ENCODE measurements at places on chromosomes 11 and 22.

DNA sequence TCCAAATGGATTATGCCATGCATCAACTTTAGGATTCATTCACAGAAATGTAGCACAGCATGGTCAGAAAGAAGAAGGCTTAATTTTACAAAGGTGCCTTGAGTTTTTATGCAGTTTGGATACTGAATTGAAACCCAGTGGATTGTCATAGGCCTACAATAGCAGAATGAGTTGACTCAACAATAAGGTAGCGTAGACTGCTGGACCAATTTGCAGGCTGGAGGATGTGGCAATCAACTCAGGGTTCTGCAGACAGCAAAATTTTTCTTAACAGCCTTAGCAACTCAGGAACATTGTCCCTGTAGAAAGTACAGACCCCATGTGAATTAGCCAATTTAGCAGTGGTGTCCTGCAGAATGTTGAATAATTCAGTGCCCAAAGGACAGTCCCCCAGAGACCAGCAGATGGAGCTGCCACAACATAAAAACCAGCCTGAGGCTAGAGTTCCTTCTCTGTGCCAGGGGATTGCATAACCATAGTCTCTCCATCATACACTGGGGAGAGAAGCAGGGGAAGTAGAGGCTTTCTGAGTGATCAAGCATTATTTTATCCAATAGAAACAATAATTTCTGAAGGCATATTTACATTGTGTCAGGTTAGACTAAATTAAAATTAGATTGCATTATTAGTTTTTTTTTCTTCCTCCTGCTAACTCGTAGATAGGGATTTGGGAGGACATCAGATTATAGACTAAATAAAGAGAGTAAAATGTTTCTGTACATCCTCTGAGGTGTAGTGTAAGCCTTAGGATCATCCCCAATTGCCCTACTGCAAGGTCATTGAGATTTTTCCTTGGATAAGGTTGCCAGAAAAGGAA is 20.3 kb upstream of the MRPL17 start:
- DNase-seq: no peak

GRCh38 chr22:50104141-50104544 is 14.3 kb downstream of the MOV10L1 start:
- no peak for DNase-seq

DNA sequence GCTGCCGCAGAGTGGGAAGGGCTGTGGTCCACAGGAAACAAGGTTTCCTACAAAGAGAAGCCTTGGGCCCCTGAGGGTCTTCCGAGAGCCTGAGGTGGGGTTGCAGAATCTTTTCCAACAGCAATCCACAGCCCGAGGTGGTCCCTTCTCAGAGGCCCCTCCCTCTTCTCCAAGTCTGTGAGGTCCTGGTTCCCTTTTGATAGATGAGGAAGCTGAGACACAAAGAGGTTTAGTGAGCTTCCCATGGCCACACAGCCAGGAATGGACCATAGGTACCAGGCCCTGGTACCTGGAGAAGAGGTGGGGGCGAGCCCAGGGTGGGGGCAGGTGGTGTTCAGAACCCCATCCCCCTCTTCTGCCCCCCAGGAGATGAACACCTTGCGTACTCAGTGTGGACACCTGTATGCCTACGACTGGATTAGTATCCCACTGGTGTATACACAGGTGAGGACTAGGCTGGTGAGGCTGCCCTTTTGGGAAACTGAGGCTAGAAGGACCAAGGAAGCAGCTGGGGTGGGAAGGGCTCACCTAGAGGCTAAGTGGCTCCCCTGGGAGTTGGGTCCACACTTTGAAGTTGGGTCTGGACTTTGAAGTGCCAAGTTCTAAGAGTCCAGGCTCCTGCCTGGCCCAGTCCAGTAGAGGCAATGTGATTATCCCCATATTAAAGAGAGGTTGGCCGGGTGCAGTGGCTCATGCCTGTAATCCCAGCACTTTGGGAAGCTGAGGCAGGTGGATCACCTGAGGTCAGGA is 7.0 kb downstream of the BEST1 start:
- DNase-seq: no peak

- DNase-seq: no peak
Observed at GRCh38 chr11:37394236-37394870, 796.3 kb upstream of the RAG2 start.

- DNase-seq: no peak
Observed at GRCh38 chr11:83044958-83045712, 26.6 kb downstream of the RAB30 start.

Measured in stimulated activated CD4-positive, alpha-beta T cell treated with anti-CD3 and anti-CD28 coated beads, Interleukin-1b, Interleukin-23, amount 100 ng/mL, for 1 hour (primary cell).